ENCODE measurements at places on chromosomes 3 and 15.
A peak's percentile ranks its signal among the peaks of the same experiment; 100 is the strongest.

- peak; percentile 13 for DNase-seq
Observed at GRCh38 chr15:39125904-39126303, 455.0 kb upstream of the THBS1 start.

GRCh38 chr15:70374096-70374495, 276.4 kb upstream of the TLE3 start:
- no peak for DNase-seq

DNA sequence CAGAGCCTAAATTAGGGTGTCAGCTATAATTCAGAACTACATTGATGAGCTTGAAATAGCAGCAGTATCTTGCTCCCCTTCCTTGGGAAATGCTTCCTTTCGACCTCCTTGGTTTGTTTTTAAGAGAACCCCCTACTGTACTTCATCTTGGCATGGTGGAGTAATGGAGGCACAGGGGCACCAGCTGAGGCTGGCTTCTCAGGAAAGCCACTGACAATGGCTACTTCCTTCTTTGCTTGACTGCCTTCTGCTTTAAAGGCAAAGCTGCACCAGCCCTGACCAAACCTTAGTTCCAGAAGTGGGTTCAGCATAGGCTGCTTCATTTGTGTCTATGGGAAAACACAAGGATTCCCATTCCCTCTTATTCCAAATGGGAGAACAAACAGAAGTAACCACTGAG, 1.5 kb upstream of the FBXL22 start:
- no peak for DNase-seq

GRCh38 chr15:57591822-57592367, at the start of gene MYZAP:
Gene MYZAP (plus strand): TSS chr15:57591904. CDS start chr15:57592035, 131 bp downstream.
- peak; percentile 44 for DNase-seq

DNA sequence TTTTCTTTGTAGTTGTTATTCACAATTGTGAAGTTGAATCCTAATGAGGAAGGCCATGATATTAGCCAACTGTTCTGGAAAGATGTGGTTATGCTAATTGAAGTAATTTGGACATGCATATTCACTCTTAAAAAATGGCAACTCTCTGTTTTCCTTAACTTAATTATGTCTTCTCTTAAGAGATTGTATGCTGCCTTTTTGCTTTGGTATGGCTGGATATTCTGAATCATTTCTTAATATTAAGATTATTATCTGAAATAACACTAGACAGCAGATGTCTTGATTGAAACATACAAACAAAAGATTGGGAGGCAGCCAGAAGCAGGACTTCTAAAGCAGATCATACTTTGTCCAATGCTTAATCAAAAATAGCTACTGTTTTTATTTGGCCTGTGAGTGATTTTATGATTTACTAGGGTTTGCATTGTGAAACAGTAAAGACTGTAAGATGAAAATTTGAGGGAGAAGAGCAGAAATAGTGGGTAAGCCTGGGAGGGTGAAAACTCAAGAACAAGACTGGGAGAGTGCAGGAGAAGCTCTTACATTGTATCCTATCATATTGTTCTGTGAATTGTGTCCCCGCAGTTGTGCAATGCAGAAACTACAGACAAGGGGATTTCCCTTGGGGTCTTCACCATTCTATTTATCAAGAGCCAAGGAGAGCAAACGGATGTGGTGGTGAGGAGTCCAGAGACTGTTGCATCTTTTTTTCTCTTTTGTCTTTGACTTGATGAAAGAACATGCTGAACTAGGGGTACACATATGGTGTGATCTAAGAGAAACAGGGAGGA, 554.8 kb downstream of the TUSC7 start:
- DNase-seq: no peak

DNA sequence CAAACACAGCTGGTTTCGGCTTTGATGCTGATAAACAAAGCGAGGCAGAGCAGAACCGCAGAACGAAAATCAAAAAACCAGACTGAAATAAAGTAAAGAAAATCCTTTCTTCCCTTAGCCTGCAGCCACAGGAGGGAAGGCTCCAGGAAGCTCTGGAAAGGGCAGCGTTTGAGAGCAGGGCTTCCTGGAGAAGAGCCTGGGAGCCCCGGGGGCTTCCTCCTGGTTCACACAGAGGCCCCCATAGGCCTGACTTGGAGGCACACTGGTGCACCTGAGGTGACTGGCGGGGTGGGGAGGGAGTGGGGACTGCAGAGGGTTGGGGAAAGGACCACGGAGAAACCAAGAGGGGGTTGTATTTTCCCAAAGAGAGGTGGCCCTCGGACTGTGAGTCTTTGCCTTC, 98.8 kb upstream of the WNT5A start:
- no peak for DNase-seq

- no peak for DNase-seq
Observed at GRCh38 chr15:90160781-90161727, 40.1 kb upstream of the SEMA4B start.

DNA sequence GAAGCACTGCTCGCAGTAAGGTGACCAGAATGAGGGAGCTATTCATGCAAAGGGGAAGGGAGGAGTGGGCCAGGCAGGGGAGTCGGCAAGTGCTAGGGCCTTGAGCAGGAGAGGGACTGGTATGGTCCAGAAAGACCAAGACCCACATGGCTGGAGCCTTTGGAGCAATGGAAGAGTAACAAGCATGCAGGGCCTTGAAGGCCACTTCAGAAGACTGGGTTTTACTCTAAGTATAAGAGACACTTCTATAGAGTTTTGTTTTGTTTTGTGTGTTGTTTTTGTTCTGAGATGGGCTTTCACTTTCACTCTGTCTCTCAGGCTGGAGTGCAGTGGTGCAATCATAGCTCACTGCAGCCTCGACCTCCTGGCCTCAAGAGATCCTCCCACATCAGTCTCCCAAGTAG, 42.0 kb downstream of the BFSP2 start:
- DNase-seq: no peak

DNA sequence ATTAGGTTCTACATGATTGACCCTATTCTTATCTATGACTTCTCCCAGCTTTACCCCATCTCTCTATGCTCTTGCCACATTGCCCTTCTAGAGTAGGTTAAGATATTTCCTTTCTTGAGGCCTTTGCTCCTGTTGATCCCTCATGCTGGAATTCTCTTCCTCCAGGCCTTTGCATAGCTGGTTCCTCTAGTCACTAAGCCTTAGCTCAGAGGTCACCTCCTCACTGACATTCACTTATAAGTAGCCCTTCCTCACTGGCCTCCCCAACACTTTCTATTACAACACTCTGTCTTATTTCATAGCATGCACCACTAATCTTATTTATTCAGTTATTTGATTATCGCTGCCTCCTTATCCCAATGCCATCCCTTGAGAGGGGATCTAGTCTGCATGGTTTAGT, 228.4 kb upstream of the COL8A1 start:
- no peak for DNase-seq

GRCh38 chr3:89565098-89565497, 457.7 kb downstream of the EPHA3 start:
- DNase-seq: no peak

GRCh38 chr15:80743189-80743833, 35.9 kb upstream of the CEMIP start:
- DNase-seq: no peak

- DNase-seq: no peak
Observed at GRCh38 chr15:56528136-56528535, 63.2 kb upstream of the MNS1 start.

- no peak for DNase-seq
Observed at GRCh38 chr3:12369029-12369428, 80.2 kb downstream of the PPARG start.

GRCh38 chr3:140355481-140355880, 322.4 kb upstream of the TRIM42 start:
- no peak for DNase-seq

DNA sequence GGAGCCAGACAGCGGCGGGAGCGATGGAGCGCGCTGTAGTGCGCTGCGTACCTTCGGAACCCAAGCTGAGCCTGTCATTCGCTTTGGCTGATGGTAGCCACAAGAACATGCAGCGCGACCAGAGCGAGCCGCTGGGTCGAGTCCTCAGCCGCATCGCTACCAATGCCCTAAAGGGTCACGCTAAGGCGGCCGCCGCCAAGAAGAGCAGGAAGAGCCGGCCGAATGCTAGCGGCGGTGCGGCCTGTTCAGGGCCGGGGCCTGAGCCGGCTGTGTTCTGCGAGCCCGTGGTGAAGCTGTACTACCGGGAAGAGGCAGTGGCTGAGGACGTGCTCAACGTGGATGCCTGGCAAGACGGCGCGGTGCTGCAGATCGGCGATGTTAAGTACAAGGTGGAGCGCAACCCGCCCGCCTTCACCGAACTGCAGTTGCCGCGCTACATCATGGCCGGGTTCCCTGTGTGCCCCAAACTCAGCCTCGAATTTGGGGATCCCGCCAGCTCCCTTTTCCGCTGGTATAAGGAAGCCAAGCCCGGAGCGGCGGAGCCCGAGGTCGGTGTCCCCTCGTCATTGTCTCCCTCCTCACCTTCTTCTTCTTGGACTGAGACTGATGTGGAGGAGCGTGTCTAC, 498 bp downstream of the PDE12 start:
- DNase-seq: peak; percentile 20

- DNase-seq: no peak
Observed at GRCh38 chr3:132325103-132325606, 7.9 kb downstream of the ACP3 start.

DNA sequence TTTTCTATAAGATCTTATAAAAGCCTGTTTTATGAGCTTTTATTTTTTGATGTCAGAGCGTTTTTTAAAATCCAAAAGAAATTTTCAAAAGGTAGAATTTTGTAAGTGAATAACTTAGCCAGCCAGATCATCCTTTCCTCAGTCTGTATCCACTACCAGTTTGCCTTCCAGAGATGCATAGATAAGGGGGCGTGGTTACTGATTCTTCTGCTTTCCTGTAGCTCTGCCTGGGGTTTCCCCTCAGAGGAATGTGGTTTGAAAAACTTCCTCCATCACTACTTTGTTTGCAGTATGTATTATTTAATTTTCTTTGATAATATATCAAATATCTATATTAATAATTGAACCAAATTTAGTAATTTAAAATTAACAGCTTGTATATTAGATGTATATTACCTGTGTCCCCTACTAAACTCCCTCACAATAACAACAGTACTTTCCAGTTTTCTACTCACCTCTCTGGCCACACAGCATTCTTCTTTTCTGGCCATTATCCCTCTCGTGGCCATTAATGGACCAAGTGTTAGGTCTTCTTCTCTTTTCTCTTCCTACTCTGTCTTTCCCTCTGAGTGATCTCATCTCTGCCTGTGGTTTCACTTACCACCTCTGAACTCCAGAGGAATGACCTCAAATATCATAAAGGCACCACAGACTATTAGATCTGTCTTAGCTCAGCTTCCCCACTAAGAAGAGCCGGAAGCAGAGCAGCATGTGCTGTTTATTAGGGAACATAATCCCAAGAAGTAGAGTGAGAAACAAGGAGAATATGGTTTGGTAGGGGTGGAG, 239.7 kb downstream of the UBE2E2 start:
- no peak for DNase-seq

DNA sequence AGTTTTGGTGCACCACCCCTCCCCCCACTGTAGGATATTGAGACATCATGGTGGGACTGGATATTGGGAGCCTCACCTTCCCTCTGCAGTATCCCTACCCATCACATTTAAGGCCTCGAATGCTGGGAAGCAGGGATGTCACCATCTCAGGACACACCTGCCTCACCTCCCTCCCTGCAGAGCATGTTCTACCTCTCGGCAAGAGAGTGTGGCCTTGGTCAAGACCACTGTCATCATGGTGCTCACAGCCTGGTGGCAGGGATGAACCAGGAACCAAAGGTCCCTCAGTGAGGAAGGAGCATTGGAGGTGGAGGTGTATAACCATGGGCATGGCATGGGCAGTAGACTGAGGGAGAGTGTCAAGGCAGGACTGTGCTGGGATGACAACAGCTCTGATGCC, 104.8 kb downstream of the CORO2B start:
- DNase-seq: no peak

GRCh38 chr3:193832833-193833413, 239.9 kb downstream of the OPA1 start:
- DNase-seq: no peak

DNA sequence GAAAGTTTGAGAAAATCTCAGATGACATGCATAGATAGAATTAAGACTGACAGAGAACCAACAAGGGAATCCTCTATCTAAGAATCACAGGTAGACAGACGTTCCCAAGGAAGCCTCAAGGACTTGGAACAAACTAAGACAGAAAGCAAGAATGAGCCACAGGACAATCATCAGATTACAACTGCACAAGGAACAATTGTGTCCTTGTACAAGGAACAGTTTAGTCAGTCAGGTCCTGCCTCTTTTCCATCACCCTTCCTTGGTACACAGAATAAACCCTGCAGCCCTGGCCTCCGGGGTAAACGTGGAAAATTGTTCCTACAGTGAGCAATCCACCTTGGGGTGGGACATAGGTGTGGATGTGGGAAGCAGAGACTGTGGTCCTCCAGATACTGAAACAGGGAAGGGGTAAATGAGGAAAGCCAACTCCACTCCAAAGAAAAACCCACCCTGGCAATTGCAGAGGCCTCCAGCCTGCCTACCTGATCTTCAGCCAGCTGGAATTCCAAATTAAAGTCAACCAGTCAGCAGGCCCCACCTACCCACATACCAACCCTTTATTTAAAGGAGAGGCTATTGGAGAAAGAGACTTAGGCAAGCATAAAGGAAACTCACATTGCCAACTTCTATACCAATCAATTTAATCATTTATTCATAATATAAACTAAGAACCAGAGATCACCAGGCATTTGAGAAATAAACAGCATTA, 73.4 kb downstream of the ULK4 start:
- no peak for DNase-seq

DNA sequence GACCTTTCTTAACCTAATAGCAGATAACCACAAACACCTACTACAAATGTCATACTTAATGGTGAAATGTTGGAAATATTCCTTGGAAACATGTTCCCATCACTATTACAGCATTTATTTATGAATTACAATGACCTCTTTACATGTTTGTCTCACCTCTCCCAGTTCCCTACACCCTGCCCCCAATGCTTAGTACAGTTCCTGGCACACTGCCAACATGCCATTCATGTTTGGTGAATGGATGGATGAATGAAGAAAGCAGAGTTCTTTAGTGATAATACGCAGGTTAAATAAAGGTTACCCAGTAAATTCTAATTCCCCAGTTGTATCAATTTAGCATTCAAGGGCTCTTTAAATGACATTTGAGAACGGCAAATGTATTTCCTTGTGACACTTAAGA, 259.9 kb upstream of the ATP11B start:
- DNase-seq: no peak

All from stimulated activated CD4-positive, alpha-beta T cell treated with anti-CD3 and anti-CD28 coated beads, Interleukin-2, amount 100 ng/mL, for 48 hours (primary cell).